ENCODE measurements at places on chromosomes 3 and 15. TPM values are rescaled to one million over a fixed set of nuclear protein-coding genes. Genes with fewer than 3 reads are reported as not detected.

The SCN11A gene
- total RNA-seq = not detected

The ANKRD34C gene
- 0.05 TPM for total RNA-seq

The PLSCR5 gene
- not detected for total RNA-seq

The PSTPIP1 gene
- total RNA-seq = not detected

The THPO gene
- total RNA-seq = 0.16 TPM

The ALDH1A2 gene
- 2.9 TPM for total RNA-seq

The GNB4 gene
- 14.4 TPM for total RNA-seq

The ERC2 gene
- total RNA-seq = 0.32 TPM

The ZDHHC19 gene
- not detected for total RNA-seq

The CHL1 gene
- total RNA-seq = under 0.01 TPM

DNA sequence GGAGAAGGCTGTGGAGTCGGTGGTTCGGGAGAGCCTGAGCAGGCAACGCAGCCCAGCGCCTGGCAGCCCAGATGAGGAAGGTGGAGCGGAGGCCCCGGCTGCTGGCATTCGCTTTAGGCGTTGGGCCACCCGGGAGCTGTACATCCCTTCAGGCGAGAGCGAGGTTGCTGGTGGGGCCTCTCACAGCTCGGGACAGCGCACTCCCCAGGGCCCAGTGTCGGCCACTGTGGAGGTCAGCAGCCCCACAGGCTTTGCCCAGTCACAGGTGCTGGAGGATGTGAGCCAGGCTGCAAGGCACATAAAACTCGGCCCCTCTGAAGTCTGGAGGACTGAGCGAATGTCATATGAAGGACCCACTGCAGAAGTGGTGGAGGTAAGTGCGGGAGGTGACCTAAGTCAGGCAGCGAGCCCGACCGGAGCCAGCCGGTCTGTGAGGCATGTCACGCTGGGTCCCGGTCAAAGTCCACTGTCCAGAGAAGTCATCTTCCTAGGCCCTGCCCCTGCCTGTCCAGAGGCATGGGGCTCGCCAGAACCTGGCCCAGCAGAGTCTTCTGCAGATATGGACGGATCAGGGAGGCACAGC is 26.7 kb downstream of the SYNM start:
- no peak for DNase-seq

DNA sequence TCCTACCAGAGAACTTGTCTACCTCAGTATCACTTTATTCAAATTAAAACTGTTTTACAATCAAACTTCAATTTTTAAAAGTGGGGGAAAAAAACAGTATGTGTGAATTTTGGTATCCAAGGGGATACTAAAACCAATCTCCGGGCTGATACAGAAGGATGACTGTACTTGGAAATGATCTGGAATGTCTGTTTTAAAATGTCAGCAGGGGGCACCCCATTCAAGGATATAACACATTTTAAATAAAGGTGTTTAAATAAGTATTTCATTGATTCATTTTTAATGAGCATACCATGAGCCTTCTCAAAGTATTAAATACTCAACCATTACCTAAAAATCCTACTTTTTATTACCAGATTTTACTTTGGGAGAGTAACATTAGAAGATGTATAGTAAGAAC is 67.9 kb downstream of the ULK4 start:
- DNase-seq = peak; percentile 70

GRCh38 chr3:177946497-177946896 is 589.7 kb upstream of the KCNMB2 start:
- no peak for DNase-seq

DNA sequence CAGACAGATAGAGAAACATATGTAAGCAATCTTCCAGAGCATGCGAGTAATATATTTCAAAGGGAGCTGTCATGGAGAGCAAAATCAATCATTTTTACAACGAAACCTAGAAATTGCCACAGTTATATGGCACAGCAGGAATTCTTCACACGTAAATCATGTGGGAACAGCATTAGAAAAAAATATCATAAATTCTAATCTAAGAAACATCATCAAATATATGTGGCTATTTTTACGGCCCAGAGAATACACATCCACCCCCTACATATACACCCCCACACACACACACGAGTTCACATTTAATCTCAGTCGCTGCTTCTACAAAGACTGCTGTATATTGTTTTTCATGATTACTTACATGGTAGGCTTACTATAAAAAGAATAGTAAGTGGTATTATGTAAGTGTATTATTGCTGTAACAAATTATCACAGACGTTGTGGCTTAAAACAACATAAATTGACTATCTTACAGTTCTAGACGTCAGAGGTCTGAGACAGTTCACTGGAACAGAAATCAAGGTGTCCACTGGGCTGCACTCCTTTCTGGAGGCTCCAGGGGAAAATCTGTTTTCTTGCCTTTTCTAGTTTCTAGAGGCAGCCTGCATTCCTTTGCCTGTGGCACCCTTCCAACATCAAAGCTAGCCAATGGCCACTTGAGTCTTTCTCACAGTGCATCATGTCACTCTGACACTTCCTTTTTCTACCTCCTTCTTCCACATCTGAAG is 363.3 kb downstream of the ULK4 start:
- peak; percentile 27 for DNase-seq

DNA sequence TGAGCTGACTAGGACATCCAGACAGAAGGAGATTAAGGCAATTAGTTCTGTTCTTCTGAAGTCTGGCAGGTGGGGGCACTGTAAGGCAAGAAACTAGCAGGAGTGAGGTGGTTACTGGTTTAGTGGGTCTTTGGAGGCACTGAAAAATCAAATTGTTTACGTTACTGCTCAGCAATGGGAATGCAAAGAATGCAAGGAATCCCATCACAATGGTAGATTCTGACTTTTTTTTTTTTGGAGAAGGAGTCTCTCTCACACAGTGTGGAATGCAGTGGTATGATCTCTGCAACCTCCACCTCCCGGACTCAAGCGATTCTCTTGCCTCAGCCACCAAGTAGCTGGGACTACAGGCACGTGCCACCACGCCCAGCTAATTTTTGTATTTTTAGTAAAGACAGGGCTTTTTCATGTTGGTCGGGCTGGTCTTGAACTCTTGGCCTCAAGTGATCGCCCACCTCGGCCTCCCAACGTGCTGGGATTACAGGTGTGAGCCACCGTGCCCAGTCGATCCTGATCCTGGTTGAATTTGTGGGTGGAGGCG is 16.4 kb downstream of the FAM107A start:
- peak; percentile 71 for DNase-seq

DNA sequence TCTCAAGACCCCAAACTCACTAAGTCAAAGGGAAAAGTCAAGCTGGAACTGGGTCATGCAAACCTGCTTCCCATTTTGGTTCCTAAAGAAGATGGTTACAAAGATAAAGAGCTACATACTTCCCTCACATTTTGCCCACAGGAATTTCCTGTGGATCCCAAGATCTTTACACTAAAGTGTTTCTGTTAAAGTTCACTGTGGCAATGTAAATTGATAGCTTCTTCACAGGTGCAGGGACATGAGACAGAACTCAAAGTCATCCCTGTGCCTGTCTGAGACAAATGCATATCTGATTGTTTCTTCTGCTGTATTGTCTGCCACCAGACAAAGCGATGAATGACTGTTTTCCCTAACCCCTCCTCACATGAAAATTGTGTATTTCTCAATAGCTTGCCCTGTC is 567.8 kb downstream of the ZIC1 start:
- peak; percentile 3 for DNase-seq

DNA sequence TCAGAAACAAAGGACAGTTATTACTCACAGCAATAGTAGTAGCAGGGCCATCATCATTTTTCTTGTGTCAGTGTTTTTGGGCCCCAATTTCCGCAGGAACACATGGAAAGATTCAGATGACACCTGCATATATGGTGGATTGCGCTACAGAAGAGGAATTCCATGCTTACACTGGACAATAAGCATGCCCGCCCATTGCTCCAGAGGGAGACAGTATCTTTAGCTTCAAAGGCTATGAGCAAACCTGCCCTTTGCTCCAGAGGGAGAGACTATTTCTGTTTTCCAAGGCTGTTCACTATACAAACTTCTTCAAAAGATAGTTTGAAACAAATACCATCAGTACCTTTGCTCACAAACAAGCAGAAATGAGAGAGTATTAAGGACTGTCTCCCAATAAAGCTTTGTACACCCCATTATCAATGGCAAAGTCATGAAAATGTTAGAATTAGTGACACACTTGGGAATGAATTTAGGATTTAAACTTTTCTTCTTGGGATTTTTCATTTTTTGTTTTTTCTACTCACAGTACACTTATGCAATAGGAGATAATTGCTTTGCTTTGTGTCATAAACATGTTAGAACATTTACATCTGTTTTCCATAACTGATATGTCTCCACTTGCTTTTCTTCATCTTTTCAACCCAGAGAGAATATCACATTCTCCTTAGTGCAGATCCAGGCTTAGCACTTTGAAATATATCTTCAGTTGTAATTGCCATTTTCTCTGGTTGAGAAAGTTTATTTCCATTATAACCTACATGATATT is 564.5 kb upstream of the ZNF717 start:
- DNase-seq = no peak

DNA sequence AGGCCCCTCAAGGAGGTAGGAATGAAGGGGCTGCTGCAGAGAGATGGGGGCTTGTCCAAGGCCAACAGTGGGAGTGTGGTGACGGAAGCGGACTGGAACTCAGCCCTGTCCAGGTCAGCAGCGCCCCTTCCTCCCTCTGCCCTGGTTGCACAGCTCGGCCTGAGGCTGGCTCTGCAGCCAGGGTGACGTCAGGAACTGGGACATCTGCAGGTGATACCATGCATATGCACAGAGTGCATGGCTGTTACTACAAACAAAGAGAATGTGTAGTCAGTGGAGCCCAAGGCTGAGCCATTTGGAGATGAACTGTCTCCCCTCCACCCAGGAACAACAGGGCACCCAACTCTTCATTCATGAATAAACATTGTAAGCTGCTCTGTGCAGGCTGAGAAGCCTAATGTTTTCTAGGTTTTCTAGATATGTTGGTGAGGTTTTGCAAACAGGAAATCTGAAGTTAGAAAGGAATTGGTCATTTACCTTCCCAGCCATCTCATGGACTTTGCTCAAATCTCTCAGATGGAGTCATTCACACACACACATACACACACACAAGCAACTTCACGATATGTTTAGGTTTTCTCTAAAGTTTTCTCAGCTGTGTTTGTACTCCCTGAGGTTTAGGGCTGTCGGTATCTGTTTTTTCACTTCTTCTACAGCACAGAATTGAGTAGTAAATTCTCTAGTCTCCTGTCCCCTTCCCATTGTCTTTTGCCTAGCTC is 117.2 kb downstream of the TLE3 start:
- no peak for DNase-seq

GRCh38 chr3:45106874-45107273 is 39.3 kb downstream of the CDCP1 start:
- DNase-seq = peak; percentile 71

GRCh38 chr15:72382146-72382545 is 6.3 kb upstream of the HEXA start:
- no peak for DNase-seq

GRCh38 chr3:75075158-75075557 is 460.7 kb upstream of the CNTN3 start:
- no peak for DNase-seq

GRCh38 chr15:49135342-49135857 is 20.0 kb downstream of the COPS2 start:
- no peak for DNase-seq

GRCh38 chr3:196087906-196088305 is 6.0 kb upstream of the TFRC start:
- DNase-seq = no peak

DNA sequence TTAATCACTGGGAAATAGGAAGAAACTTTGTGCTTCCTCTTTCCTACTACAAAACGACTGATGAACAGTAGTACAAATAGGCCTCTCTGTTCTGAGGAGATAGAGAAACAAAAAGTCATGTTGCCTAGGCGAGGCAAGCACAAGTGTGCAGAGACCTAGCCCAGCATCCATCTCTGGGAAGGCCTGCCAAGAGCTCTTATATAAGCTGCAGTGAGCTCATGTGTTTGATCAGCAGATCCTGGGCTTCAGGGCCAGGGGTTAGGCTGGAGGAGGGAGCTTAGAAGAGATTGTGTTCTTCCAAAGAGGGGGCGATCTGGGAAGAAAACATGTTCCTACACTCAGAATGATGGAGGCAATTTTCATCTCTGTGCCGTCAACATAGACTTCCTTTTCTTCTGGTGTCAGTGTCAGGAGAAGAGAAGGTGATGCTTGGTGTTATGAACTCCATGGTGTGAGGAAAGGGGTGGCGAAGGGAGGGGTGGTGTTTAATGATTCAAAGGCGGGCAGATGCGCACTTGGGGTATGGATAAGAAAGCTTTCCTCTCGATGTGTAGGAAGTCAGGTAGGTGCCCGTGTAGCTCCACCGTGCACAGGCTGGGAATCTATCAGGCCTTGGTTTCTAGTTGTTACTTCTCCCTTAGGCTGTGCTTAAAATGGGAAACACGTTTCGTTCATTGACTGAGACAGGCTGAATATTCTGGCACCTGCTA is 29.5 kb upstream of the ETV5 start:
- DNase-seq = no peak

DNA sequence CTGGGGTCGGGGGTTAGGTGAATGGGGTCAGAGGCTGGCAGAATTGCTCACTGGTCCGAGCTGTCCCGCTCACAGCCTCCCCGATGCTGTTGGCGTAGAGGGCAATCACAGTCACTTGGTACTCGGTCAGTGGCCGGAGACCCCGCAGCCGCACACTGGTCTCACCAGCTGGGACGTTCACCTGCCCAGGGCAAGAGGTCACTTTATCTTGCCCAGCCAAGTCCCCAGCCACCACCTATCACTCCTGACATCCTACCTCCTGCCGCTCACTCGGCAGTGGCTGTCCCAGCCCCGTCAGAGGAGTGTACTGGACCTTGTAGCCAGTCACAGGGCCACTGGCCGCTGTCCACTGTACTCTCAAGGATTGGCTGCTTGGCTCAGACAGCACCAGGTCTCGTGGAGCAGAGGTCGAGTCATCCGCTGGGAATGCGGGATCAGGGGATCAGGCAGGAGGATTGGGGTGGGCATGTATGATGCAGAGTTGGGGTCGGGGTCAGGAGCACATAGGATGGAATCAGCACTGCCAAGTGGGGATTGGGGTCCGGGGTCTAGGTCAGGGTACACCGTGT is 2.5 kb downstream of the COL7A1 start:
- no peak for DNase-seq

DNA sequence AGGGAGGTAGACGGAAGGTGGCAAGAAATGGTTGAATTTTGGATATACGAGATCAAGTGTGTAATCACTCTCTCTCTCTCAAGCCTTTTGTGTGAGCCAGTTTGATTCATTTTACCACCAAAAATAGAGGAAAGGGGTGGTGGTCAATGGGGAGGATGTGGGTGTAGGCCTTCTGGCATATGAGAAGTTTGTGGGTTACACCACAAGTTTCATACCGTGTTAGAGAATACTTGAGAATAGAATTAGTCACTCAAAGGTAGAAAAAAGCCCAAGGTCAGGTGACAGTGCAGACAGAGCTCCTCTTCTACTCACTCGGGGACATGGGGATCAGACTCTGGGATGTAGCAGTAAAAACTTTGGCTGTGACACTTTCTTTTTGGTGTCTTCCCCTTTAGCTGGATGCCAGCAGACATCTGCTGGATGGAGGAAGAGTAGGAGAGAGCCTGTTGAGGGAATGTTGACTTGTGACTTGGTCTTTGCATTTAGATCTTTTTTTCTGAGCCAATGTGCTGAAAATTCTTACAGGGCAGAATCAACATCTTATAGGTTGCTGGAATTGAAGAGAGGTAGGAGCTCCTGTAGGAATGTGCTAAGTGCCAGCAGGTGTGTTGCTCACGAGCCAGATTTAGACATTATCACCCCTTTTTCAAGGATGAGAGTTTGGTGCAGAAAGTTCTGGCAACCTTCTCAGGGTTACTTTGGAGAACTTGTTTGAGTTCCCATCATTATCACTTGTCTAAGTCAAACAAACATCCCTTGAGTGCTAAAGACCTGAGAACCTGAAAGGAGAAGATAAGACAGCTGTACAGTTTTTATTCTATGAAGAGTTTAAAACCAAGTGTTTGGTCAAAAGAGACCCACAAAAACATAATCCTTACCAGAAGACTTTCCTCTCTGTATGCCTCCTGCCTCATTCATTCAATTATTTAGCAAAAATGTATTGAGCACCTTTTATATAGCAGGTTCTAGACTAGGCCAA is 43.9 kb upstream of the RYK start:
- DNase-seq = no peak
